ENCODE measurements at places on chromosomes 13 and 19. TPM values are rescaled to one million over a fixed set of nuclear protein-coding genes. Genes with fewer than 3 reads are reported as not detected.

SIGLECL1 gene
- total RNA-seq = not detected

ZNF66 gene
- 18.4 TPM for total RNA-seq

ERFL gene
- 1.5 TPM for total RNA-seq

INSL3 gene
- 1.7 TPM for total RNA-seq

ELSPBP1 gene
- not detected for total RNA-seq

CYSLTR2 gene
- total RNA-seq = 2.7 TPM

SULT2A1 gene
- total RNA-seq = not detected

LYPD4 gene
- not detected for total RNA-seq

KLC3 gene
- not detected for total RNA-seq

- no peak for DNase-seq
Measured at GRCh38 chr13:103759361-103759760, 693.1 kb upstream of the SLC10A2 start.

- peak; percentile 45 for DNase-seq
Measured at GRCh38 chr19:6765738-6766356, 1.4 kb downstream of the SH2D3A start.

DNA sequence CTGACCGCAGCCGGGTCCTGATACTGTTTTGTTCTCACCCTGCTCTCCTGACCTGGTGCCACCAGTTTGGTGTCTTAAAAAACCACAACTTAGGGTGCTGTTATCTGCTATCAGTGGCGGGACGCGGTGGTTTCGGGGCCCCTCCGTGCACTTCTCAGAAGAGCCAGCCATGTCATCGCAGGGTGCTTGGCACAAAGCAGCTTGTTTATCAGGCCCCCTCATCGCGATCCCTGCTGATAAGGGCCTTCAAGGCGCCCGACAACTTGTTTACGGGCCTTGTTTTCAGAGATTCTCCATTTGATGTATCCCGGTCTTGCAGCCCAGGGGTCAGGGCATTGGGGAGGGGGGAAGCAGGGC is 58.1 kb upstream of the KLF2 start:
- DNase-seq = peak; percentile 86

- no peak for DNase-seq
Measured at GRCh38 chr13:59408738-59409137, 755.0 kb downstream of the DIAPH3 start.

DNA sequence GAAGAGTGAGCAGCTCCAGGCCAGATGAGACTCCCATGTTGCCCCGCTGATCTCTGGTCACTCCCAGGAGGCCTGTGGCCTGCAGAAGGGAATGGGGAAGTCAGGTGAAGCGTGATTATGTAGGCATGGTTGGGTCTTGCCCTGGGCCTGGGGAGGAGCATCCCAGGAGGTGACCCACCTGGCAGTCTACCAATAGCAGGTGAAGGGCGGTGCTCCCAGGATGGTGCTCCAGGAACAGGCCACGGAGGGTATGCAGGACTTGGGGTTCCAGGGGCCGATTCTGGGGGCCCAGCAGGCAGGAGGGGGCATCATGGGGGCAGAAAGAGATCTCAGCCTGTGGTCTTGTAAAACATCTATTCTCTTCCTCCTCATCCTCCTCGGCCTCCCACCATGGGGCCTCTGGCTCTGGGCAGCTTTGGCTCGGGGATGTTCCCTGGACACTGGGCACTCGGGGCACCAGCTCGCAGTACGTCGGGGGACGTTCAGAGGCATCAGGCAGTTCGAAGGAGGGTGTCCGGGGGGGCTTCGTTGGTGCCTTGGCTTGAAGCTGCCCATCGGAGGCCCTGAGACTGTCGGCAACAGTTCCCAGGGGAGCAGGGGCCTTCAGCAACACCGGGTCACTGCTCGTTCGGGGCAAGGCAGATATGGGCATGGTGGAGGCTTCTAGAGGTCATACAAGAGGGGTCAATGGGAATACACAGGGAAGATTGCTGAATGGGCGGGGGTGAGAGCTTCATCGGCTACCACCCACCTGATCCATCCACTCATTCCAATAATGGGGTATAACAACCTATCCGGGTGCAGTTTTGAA is 12.4 kb downstream of the SH2D3A start:
- no peak for DNase-seq

- DNase-seq = no peak
Measured at GRCh38 chr13:109275139-109275745, 511.1 kb downstream of the IRS2 start.

DNA sequence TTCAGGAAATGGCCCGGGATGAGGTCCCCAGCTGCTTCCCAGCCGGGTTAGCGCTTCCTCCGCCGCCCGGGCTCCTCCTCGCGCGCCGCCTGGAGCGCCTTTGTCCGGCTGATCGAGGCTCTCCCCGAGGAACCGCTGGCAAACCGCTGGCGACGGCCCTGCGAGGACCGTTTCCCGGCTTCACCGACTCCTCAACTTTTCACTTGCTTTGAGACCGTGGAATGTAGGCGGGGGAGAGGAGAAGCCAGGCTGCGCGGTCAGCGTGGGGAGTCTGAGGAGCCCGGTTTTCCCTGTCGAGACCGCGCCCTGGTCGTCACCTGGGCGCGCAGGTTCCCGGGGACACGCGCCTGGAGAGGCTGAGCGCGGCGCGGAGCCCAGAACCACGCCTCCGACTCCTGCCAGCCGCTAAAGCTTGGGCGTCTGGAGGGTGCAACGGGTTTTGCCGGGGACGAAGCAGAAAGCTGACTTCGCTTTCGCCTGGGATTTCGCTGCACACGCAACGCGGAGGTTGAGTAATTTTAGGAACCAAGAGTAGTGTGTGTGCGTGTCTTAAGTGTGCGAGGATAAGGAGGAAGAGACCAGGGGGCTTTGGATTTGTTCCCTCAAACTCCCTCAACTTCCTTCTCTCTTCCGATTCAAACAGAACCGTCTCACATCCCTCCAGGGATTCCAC is 7.3 kb upstream of the DGKH start:
- peak; percentile 52 for DNase-seq

DNA sequence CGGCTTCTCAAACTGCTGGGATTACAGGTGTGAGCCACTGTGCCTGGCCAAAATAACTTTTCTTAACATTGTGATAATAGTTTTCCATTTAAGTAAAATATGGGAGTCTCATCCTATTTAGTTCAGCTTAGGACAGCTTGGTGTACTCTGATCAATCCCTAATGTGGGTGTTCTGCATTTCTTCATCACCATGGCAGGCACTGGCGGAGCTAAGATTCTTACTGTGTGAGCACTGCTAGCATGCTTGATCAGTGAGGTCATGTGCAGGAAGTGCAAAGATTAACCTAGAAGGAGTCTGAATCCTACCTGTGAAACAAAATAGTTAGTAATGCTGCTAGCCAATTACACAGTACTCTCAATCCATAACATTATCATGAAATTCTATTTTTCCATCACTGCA is 1684.2 kb upstream of the SLC10A2 start:
- no peak for DNase-seq

DNA sequence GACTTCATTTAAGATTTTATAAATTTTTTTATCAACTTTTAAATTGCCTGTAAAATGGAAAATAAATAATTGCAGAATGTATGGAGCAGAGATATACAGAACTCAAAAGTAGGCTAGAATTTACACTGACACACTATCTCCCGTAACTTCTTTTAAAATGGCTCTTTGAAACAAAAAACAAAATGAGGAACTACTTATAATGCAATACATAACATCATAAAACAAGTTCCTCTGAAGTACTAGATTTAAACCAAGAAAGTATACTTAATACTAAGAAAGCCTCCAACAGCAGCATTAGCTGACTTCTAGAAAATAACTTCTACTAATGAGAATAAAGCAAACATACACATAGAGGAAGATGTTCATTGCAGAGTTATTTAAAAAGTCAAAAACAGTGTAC is 17.0 kb downstream of the RBM26 start:
- DNase-seq = no peak

DNA sequence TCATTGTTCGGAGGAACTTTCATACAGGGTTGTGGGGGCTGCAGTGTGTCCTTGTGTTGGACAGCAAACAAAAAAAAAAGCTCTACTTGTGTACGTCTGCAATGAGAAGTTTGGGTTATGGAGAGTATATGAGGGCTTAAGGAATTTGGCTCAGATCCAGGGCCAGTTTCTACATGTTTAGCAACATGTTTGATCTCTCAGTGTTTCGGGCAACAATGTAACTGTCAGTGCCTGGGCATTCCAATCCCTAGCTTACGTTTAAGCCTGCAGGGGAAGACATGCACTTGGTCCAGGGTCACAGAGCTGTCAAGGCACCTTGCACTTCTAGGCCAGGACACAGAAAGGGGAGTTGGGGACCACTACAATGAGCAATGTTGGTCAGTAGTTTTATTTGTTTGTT is 13.9 kb downstream of the ZNF543 start:
- no peak for DNase-seq

DNA sequence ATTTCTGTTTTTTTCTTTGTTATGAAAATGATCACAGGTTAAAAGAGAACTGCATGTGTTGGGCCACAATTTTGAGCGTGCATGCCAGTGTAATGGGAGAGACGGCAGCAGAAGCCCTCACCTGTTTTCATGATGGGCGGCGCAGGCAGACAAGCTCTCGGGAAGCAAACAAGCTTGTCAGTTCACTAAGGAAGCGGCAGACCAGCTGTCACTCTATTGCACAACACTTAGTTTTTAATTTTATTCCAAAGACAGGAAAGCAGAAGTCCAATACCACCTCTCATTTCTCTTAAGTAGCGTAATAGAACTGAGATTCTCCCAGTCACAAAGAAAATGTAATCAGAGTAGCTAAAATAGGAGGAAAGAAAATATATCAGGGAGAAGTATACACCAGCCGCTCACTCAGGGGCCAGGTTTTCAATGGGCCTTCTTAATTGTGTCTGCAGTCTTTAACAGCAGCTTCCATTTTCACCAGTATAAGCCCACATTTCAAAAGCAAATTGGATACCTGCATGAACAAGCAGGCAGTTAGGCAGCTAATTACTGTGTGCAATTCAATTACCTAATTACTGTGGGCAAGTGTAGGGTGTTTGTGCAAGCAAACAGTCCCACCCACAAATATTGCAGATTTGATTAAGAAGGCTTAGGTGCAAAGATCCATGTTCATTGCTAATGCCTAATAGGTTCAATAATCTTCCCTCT is 711.4 kb downstream of the DIAPH3 start:
- no peak for DNase-seq

GRCh38 chr13:82963226-82964099 is 918.8 kb downstream of the SLITRK1 start:
- DNase-seq = no peak

DNA sequence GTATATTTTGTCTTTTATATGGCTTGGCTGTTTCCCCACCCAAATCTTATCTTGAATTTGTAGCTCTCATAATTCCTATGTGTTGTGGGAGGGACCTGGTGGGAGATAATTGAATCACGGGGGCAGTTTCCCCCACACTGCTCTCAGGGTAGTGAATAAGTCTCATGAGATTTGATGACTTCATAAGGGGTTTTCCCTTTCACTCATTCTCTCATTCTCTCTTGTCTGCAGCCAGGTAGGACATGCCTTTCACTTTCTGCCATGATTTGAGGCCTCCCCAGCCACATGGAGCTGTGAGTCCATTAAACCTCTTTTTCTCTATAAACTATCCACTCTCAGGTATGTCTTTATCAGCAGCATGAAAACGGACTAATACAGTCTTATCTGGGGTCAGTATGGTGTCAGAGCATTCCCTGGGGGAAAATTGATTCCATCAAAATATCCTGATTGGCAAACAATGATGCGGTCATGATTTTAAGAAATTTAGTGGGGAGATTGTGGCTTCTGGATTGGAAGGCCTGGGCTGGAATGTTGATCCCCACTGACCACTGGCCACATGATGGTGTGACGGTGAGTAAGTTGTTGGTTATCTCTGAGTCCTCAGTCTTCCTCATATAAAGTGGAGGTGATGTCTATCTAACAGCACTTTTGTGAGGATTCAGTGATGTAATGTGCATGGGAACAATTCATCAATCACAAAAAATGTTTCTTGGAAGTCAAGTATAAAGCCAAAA is 27.5 kb upstream of the ANKRD10 start:
- no peak for DNase-seq

- DNase-seq = peak; percentile 58
Measured at GRCh38 chr19:17109962-17110598, 34.5 kb downstream of the MYO9B start.

DNA sequence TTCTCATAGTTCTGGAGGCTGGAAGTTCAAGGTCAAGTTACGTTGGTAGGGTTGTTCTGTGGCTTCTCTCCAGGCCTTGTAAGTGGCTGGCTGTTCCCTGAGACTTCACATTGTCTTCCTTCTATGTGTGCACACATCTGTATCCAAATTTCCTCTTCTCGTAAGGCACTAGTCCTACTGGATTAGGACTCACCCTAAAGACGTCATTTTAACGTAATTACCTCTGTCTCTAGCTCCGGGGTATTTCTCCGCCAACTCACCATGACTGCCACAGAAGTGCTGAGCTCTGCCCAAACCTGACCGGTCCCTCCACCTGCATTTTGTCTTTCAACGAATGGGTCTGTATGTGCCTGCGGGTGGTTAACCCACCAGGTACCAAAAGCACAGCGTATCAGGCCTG is 8.7 kb upstream of the SYDE1 start:
- no peak for DNase-seq

DNA sequence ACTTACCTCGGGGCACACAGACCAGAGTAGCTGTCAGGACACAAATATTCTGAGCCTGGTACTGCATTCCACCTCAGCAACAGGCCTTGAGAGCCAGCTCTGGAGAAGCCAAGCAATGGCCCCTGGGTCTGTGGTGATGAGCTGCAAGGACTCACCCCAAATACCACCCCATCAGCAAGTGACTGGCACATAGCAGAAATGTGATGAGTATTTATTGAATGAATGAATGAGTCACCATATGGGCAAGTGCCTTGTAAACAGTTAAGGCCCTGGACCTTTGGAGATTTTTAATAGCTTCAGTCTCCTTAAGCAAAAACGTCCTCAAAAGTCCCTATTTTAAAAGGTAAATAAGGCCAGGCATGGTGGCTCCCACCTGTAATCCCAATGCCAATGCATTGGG is 18.2 kb downstream of the GSX1 start:
- no peak for DNase-seq

GRCh38 chr13:29845440-29846056 is 4.9 kb downstream of the UBL3 start:
- DNase-seq = no peak

- no peak for DNase-seq
Measured at GRCh38 chr19:2181633-2181997, 17.9 kb downstream of the DOT1L start.

DNA sequence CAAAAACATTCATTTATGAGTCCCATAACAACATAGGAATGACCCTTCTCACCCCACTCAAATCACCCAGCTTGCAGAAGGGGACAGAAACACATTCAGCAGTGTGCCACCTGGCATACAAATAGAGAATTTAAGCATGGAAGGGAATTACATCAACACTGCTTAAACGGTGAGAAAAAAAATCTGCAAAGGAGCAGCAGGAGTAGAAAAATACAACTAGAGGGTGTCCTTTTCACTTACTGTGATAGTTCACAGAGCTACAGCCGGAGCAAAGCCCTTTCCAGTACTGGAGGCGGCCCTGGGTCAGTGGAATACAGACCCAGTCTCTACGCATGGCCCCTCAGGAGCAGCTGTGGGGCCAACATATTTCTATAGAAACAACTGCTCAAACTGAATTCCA is 764.3 kb upstream of the ARGLU1 start:
- no peak for DNase-seq

GRCh38 chr19:9128171-9128570 is 1.4 kb upstream of the OR7G3 start:
- DNase-seq = no peak

Measured in activated CD8-positive, alpha-beta memory T cell treated with anti-CD3 and anti-CD28 coated beads, Interleukin-2, amount 10 ng/mL, durations not matched to agents 7 days and 5 days (primary cell).